ENCODE measurements at places on chromosomes 11 and 22. TPM values are rescaled to one million over a fixed set of nuclear protein-coding genes. Genes with fewer than 3 reads are reported as not detected.

DNA sequence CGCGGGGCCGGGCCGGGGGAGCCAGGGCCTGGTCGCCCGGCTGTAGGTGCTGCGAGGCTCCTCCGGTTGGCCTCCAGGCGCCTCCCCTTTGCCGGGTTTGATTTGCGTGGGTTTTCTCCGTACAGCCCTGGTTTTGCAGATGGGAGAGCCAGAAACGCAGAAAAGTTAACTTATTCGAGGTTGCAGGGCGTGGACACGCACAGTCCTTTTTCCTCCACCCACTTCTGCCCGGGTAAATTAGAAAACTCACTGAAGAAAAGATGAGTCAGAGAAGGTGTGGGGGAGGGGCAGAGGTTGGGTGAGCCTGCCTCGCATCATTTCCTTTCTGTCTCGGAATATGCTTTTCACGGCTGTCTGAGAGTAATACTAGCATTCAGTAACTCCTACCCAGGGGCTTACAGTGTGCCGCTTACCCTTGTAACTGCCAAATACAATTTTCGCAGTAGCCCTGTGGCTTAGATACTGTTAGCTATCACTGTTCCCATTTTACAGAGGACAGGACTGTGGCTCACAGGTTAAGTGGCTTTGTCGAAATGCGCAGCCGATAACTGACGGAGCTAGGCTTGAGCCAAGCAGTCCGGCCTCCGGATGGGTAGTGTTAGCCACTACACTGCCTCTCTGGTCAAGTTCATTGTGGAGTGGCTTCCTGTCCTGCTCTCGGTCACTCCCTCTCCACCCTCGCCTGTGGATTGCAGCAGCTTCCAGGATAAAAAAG lies 812 bp downstream of the FADD start:
- H3K27me3 ChIP-seq = peaks cover 6% of the 10 kb centered on the region
- peaks cover 40% of the 10 kb centered on the region for H3K4me1 ChIP-seq
- H3K4me3 ChIP-seq = peak overlapping the region; percentile 97
- peak overlapping the region; percentile 99 for H3K27ac ChIP-seq
- H3K36me3 ChIP-seq = peaks cover 47% of the 10 kb centered on the region

DNA sequence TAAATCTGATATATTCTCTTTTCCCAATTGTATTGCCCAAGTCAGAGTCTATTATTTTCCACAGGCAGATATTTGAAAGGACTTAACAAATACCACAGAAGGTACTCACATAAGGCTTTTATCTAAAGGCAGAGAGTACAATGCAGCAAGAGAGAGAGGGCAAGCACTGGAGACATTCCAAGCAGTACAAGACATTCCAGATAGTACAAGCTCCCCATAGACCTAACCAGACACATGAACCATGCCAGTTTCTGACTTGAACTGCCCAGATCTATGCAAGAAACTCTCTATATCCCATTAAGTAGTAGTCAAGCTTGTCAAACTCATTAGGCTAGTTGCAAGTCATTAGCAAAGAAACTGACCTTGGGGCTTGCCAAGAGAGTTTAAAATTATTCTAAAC lies 11.2 kb upstream of the MS4A6E start:
- DNase-seq = no peak
- H3K27me3 ChIP-seq = peaks cover 5% of the 10 kb centered on the region
- no peak overlapping the region for H3K27ac ChIP-seq

DNA sequence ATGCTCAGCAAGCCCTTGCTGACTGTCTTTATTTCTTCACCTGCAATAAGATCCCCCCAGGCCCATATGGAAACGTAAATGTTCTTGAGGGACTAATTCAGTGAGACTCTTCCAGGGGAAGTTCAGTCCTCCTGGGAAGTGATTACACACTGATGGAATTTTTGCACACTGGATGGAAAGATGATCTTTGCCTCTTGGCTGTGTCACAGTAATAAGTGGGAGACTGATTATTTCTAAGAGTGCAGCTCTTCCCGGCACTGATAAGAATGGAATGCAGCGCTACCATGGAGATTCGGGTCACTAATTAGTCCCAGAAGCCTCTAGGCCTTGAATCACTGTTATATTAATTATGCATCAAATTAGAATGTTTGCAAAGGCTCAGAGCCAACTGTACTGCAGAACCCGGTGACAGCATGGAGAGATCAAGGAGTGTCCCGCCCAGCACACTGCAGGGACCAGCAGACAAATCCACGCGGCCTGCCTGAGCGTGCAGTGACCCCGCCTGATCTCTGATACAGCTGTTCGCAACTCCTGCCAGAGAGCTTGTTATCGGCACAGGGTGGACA lies 178.3 kb downstream of the SNX19 start:
- no peak overlapping the region for H3K27ac ChIP-seq
- H3K4me1 ChIP-seq = peaks cover 22% of the 10 kb centered on the region
- H3K4me3 ChIP-seq = no peak overlapping the region
- DNase-seq = no peak
- peaks cover 3% of the 10 kb centered on the region for H3K36me3 ChIP-seq

GRCh38 chr22:33302549-33302948 lies 244.4 kb upstream of the SYN3 start:
- H3K4me1 ChIP-seq = no peaks in the 10 kb centered on the region
- DNase-seq = no peak
- no peak overlapping the region for H3K4me3 ChIP-seq
- no peaks in the 10 kb centered on the region for H3K27me3 ChIP-seq
- H3K27ac ChIP-seq = no peak overlapping the region

DNA sequence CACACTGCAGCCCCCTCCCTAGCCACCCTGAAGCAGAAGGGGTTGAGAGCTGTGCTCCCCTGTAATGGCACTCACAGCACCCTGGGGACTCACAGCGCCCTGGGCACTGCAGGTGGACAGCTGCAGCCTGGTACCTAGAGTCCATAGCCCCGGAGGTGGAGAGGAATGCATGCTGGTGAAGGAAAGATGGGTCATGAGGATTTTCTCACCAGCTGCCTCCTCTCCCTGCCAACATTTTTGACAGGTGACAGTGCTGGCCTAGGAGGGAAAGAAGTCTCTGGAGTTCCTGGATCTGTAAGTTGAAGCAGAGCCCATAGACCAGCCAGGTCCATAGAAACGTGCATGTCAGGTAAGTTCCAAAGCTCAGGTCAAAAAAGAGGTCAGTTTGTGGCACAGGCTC lies 330.5 kb downstream of the TENM4 start:
- no peaks in the 10 kb centered on the region for H3K27me3 ChIP-seq
- no peak overlapping the region for H3K4me3 ChIP-seq
- H3K4me1 ChIP-seq = no peaks in the 10 kb centered on the region
- no peaks in the 10 kb centered on the region for H3K36me3 ChIP-seq
- H3K27ac ChIP-seq = no peak overlapping the region

GRCh38 chr11:14578541-14578956 lies 58.4 kb upstream of the PSMA1 start:
- H3K4me3 ChIP-seq = peak overlapping the region; percentile 42
- peak; percentile 74 for DNase-seq

DNA sequence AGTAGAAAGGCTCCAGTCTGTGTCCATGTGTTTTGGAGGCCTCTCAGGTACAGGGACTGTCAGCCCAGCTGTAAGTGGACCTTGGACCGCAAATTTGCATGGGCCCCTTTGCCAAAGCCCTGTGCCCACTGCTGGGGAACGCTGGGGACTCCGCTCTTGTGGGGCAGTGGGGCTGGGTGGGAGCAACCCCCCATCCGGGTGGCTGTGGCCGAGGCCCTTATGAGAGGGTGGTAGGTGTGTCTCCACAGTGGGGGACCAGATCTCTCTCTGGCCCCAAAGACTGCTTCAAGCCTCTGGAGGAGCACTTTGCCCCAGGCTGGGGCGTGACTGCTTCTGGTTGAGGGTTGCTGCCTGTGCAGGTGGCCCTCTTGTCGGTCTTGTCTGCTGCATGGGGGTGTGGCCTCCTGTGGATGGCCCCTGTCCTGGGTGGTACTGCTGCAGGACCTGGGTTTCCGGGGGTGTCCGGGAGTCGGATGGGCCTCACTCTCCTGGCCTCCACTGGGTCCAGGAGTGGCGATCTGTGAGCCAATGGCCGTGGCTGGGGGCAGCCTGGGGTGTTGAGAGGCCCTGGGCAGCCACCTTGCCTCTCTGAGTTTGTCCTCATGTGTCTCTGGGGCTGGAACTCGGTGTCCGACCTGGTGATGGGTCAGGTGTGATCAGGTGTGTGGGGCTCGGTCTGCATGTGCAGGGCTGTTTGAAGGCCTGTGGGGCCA lies 15.9 kb downstream of the KCNQ1 start:
- H3K4me3 ChIP-seq = no peak overlapping the region
- H3K36me3 ChIP-seq = no peaks in the 10 kb centered on the region
- no peak overlapping the region for H3K27ac ChIP-seq
- no peak for DNase-seq

- no peak for DNase-seq
- no peaks in the 10 kb centered on the region for H3K27me3 ChIP-seq
- peaks cover 61% of the 10 kb centered on the region for H3K4me1 ChIP-seq
Observed at GRCh38 chr11:72079819-72080325, 470 bp downstream of the NUMA1 start.

- DNase-seq = no peak
- no peaks in the 10 kb centered on the region for H3K4me1 ChIP-seq
- H3K27me3 ChIP-seq = no peaks in the 10 kb centered on the region
- no peak within 1 kb of the TSS for H3K4me3 ChIP-seq
- no peak within 1 kb of the TSS for H3K27ac ChIP-seq
Observed at GRCh38 chr11:131370090-131370751, at the start of gene NTM. Gene NTM, plus strand, starts transcription at chr11:131370615.

- H3K36me3 ChIP-seq = no peaks in the 10 kb centered on the region
- no peak overlapping the region for H3K4me3 ChIP-seq
- no peaks in the 10 kb centered on the region for H3K4me1 ChIP-seq
Observed at GRCh38 chr22:49567899-49568750, 259.5 kb downstream of the BRD1 start.

DNA sequence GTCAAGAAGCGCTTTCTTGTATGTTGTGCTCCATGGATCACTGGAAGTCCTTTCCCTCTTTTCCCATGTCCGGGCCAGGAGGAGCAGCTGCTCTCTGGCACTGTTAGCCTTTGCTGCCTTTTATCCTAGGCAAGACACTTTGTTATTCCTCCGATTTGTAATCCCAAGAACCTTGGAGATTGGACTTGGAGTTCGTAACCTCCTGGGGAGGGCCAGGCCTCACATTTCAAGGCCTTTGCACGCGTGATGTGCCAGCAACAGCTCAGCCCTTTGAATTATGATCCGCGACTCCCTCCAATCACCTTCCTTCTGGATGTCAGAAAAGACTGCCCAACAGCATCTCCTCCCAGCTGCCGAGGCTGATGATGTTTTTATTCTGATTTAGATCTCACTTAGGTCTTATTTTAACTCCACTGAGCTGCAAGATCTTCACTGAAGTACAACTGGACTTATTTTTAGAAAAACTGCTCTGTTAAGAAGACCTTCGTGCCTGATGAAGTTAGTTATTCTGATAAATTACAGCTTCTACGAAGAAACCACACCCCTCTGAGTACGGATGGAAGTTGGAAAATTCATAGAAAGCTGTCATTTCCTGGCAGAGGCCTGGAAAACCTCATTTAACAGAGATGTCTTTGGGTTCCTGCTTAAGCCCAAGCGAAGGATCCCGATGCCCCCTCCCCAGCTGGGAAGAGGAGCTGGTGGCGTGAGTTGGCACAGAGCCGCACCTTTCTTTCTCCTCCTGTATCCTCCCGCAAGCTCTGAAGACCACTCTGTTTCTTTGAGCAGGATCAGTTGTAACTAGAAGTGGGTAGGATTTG lies 62.4 kb downstream of the PARVB start:
- no peak overlapping the region for H3K4me3 ChIP-seq
- H3K4me1 ChIP-seq = peaks cover 5% of the 10 kb centered on the region
- no peaks in the 10 kb centered on the region for H3K27me3 ChIP-seq
- H3K36me3 ChIP-seq = no peaks in the 10 kb centered on the region
- DNase-seq = no peak

DNA sequence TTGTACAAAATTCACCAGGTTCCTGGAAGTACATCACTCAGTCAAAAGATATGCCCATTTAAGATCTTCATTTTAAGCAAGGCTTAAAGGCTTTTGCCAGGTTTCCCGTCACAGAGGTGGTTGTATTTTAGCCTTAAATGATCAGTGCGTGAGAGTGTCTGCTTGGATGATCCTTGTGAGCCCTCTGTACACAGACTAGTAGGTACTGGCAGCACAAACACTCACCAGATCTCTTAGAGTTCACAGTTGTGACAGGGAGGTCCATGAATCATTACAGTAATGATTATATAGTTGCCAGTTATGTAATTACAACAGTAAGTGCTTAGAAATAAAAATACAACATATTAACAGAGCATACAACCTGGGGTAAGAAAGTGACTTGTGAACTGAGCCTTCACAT lies 84.2 kb upstream of the SLC25A18 start:
- no peak overlapping the region for H3K4me3 ChIP-seq
- H3K4me1 ChIP-seq = peaks cover 2% of the 10 kb centered on the region
- H3K36me3 ChIP-seq = no peaks in the 10 kb centered on the region
- H3K27ac ChIP-seq = no peak overlapping the region
- H3K27me3 ChIP-seq = peaks cover 21% of the 10 kb centered on the region

GRCh38 chr22:46018859-46019258 lies 41.9 kb upstream of the WNT7B start:
- no peaks in the 10 kb centered on the region for H3K36me3 ChIP-seq
- peaks cover 2% of the 10 kb centered on the region for H3K27me3 ChIP-seq
- no peak overlapping the region for H3K4me3 ChIP-seq
- H3K27ac ChIP-seq = no peak overlapping the region
- H3K4me1 ChIP-seq = peaks cover 7% of the 10 kb centered on the region
- no peak for DNase-seq

DNA sequence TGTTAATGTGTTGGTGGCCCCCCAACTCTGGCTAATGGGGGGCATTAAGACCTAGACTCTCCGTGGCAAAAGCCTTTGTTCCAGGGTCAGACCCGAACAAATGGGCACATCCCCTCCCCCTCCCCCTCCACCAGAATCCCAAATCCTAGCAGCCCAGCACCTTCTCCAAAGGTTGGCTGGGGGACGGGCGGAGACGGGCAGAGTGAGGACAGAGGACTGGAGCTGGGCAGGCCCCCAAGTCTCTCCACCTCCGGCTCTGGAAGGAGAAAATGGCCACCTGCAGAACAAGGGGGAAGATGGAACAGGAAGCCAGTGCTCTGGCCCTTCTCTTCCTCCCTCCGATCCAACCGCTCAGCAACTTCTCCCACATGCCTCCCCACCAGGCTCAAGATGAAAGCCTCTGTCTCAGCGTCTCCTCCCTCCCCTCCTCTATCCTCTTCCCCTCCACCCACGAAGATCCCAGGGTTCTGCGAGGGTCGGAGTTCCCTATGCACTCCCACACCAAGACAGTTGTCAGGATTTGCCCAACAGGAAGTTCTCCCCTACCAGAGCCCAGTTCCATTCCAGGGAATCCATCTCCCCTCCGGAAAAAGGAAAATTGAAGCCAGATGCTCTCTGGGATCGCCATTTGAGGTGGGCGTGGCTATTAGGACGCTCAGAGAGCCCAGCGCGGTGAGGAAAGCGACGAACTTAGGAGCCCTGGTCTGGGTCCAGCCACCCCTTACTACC lies 20.1 kb downstream of the ADA2 start:
- DNase-seq = no peak
- H3K27me3 ChIP-seq = no peaks in the 10 kb centered on the region
- no peak overlapping the region for H3K4me3 ChIP-seq
- H3K4me1 ChIP-seq = no peaks in the 10 kb centered on the region
- peaks cover 6% of the 10 kb centered on the region for H3K36me3 ChIP-seq
- no peak overlapping the region for H3K27ac ChIP-seq

- H3K27me3 ChIP-seq = no peaks in the 10 kb centered on the region
- peak overlapping the region; percentile 38 for H3K4me3 ChIP-seq
- no peaks in the 10 kb centered on the region for H3K36me3 ChIP-seq
- peaks cover 43% of the 10 kb centered on the region for H3K4me1 ChIP-seq
- H3K27ac ChIP-seq = peak overlapping the region; percentile 95
Observed at GRCh38 chr22:22210375-22210774, 34.2 kb upstream of the VPREB1 start.

RASSF10 gene
- total RNA-seq = not detected

PATE2 gene
- total RNA-seq = not detected

MS4A6A gene
- not detected for total RNA-seq
